ENCODE measurements at places on chromosomes 12 and 14.

GRCh38 chr12:63985456-63985855 lies 141.0 kb downstream of the SRGAP1 start:
- no peak for DNase-seq

DNA sequence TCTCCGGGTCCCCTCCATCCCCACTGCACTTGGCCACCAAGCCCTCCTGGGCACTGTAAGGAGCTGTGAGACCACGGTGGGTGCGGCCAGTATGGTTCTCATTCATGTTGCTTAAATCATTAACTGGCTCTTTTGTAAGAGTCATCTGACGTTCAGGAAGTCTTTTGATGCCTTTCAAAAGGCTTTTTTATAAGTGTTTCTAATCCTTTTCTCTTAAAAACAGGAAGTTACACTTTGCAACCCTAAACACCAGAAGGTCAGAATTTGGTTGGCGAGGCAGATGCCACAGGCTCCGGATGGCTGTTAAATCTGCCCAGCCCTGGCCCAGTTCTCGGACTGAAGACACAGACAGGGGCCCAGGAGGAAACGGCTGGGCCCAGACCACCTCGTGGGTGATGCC lies 26.1 kb upstream of the DIO3 start:
- DNase-seq, result no peak

GRCh38 chr12:124130691-124131591 lies 157.9 kb downstream of the ZNF664 start:
- DNase-seq, result no peak

DNA sequence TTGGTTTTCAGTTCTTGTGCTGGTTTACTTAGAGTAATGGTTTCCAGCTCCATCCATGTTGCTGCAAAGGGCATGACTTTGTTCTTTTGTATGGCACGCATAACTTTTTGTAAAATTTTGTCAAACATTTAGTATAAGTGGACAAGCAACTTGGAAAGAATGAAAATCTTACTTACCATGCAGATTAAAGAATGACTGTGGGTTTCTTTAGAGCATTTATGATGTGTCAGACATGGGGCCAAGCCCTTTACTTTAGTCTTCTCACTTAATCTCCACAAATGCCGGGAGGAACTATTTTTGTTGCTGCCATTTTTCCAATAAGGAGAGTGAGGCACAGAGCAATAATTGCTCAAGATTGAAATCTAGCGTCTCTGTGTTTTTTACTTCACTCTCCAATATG lies 652.5 kb upstream of the TBX3 start:
- no peak for DNase-seq

DNA sequence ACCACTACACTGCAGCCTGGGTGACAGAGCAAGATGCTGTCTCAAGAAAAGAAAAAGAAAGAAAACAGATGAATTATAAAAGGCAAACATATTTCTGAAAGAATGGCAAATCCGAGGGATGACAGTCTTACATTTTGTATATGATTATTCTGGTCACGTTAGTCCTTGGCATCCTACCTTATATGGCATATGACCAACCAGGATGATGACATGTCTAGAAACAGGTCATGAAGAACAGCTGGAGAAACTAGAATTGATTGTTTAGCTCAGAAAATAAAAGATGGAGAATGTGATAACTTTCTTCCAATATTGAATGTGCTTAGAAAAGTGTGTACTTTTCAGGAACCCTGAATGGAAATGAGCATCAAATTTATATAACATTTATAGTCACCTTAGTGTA lies 19.2 kb downstream of the SLC2A14 start:
- no peak for DNase-seq

GRCh38 chr14:63544591-63545299 lies 1.6 kb upstream of the PPP2R5E start:
- no peak for DNase-seq

DNA sequence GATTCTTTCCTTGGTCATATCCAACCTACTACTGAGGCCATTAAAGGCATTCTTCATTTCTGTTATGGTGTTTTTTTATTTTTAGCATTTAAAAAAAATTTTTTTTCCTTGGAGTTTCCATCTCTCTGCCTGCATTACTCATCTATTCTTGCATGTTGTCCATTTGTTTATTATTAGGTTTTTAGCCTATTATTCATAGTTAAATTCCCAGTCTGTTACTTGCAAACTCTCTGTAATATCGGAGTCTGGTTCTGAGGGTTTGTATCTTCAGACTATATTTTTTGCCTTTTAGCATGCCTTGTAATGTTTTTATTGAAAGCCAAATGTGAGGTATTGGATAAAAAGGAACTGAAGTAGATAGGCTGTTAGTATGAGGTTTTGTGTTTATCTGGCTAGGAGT lies 284.3 kb downstream of the FUT8 start:
- DNase-seq, result no peak

DNA sequence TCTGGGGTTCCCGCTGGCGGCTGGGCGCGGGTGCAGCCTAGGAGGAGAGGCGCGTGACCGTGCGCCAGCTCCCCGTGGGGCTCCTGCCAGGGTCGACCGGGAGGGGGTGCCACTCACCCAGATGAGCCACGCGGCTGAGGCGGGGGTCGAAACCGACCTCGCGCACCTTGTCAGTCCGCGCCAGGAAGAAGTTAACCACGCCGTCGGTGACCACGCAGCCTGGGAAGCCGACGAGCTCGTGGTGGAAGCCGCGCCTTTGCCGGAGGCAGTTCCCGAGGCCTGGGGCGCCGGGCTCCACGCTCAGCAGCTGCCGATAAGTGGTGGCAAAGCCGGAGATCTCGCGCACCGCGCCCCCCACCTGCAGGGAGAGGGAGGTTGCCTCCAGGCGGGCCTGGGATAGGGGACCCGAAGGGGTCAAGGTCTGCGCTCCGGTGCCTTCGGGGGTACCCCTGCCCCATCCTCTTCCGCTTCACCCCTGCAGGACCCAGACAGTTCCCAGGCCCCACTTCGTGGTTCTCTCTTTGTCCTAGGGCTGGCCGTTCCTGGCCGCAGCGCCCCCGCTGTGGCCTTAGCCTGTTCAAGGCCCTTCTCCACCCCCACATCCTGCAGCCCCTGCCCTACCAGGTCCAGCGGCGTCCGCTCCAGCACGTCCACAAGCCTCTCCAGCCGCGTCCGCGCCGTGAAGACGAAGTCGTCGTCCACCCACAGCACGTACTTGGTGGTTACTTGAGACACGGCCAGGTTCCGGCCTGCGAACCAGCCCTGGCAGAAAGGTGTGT lies 5.3 kb downstream of the B4GALNT1 start:
- peak; percentile 58 for DNase-seq

DNA sequence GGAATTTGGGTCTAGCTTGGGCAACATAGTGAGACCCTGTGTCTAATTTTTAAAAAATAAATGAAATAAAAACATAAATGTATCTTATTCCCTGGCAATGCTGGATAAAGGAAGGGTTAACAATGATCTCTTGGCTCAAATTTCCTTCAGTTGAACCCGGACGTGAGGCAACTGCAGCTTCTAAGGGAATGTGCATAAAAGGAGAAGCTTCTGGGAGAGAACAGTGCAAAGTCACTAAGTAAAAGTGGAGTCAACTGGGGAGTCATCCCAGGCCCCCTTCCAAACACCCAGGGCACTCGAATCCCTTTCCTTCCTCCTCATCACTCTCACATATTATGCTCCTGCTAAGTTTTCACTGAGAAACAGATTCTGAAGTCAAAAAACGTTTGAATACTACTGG lies 147.3 kb downstream of the PPM1H start:
- no peak for DNase-seq

DNA sequence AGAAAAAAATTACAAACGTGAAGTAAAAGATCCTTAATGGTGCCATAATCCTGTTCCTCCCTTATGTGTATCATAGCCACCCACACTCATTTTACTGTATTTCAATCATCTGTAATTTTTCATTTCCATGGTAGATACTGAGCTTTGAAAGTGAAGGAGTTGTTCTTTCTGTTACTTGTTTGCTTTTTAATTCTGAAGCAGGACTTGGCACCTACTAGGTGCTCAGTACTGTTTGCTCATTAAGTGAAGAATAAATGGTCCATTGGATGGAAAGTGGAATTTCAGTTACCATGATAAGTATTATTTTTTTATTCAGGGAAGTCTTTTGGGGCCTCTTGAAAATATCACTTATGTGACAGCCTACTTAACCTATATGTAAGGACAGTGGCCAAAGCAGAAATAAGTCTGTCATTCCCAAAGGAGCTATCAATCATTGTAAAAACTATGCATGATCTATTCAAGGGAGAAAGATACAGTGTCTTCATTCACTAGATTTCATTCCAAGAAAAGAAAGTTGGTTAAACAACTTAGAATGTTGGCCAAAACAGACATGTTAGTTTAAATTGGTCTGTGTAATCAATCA lies 1244.4 kb upstream of the SEL1L start:
- no peak for DNase-seq

DNA sequence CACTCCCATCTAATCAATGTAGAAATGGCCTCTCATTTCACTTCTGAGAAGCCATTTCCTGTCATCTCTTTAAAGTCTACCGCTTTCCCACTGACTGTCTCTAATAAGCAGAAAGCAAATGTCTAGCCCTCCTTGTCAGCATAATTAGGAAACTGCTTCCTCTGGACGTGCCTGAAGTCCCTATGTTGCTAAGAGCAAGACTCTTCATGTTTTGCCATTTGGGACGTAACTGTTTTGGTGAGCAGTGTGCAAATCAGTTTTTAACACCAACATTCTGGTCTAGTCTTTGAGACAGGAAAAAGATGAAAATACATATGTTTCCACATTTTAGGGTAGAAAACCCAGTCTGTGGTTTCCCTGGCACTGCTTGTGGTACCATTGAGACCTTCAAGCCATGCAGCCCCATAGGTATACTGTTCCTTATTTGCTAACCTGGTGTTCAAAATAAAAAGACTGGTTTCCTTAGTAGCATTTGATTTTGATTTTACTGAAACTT lies 22.2 kb downstream of the IFNG start:
- no peak for DNase-seq

GRCh38 chr14:96999654-97000155 lies 202.5 kb downstream of the VRK1 start:
- DNase-seq, result no peak

- DNase-seq, result no peak
Observed at GRCh38 chr12:53171725-53172329, 8.7 kb upstream of the ZNF740 start.

GRCh38 chr12:49979016-49979586 lies 6.4 kb downstream of the AQP6 start:
- DNase-seq, result no peak

- no peak for DNase-seq
Observed at GRCh38 chr12:8780389-8780788, 42.0 kb upstream of the A2ML1 start.

All from tibial artery (tissue), 4 donors.